Spleen (tissue), 13 donors: ENCODE measurements at places on chromosomes 1 and 21. TPM values are rescaled to one million over a fixed set of nuclear protein-coding genes. Genes with fewer than 3 reads are reported as not detected.

DNA sequence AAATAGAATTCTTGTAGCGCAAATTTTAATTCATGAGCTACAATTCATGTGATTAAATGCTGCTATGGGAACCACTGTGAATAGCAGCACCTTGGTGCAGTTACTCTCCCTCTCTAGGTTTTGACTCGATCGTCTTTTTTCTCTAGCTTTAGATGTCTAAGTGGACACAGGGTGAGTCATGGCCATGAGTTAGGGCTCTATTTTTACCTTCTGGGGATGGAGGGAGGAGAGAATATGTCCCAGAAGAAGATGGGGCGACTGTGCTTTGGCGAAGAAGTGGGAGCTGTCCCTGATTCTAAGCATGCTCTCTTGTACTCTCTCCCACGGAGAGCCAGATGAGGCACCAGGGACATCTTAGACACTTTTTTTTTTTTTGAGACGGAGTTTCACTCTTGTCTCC is 1.6 kb upstream of the OR2B11 start:
- H3K4me1 ChIP-seq = no peaks in the 10 kb centered on the region
- no peaks in the 10 kb centered on the region for H3K36me3 ChIP-seq
- DNase-seq = no peak

DNA sequence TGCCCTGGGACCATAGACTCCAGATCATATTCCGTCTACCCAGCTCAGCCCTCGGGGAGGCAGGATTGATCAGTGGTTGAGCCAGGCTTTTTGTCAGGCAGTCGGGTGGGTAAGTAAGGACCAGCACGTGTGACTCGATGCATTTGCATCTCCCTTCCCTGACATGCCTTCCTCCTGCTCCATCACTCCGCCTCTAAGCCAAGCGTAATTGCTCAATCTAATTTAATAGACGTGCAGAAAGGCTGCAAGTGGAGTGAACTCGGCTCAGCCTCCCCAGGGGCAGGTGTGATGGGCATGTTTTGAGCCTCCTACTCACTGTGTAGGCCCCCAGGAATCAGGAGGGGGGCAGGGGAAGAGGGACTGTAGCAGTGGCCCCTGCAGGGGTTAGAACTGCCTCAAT is 34.6 kb upstream of the GRIK3 start:
- H3K36me3 ChIP-seq = no peaks in the 10 kb centered on the region
- no peak overlapping the region for H3K27ac ChIP-seq
- no peak for DNase-seq
- no peaks in the 10 kb centered on the region for H3K4me1 ChIP-seq
- H3K4me3 ChIP-seq = no peak overlapping the region

The OR14C36 gene
- total RNA-seq = not detected

The LYPD8 gene
- not detected for total RNA-seq

The NEK2 gene
- 1.5 TPM for total RNA-seq
